Activated T-helper 2 cell treated with anti-CD3 and anti-CD28 coated beads, Interferon-gamma antibody, Interleukin-2, Interleukin-4, amounts not matched to agents 10 μg/mL and 5 μg/mL and 100 μg/mL, durations not matched to agents 14 hours and 24 hours and 36 hours (primary cell): ENCODE measurements at places on chromosomes 1 and 21. TPM values are rescaled to one million over a fixed set of nuclear protein-coding genes. Genes with fewer than 3 reads are reported as not detected.
A peak's percentile ranks its signal among the peaks of the same experiment; 100 is the strongest.

DNA sequence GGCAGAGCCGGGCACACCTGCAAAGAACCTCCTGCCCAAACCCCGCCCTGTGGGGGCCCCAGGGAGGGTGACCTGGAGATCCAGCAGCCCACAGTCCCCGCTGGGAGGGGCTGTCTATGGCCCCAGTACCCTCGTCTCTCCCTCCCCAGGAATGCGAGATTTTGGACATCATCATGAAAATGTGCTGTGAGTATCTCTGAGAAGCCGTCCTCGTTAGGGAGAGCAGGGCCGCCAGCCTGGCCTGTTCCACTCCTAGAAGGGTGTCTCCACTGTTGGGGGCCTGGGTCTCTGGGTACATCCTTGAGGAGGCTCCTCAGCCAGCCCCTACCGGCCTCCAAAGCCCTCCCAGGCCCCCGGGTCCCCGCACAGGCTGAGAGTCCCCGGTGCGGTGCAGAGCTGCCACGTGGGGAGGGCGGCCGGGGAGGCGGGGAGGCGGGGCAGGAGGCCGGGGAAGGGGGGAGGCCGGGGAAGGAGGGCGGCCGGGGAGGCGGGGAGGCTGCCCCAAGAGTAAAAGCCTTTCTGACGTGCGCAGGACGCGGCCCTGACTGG is 18.7 kb downstream of the COL6A1 start:
- DNase-seq: no peak
- H3K4me1 ChIP-seq: no peaks in the 10 kb centered on the region
- no peaks in the 10 kb centered on the region for H3K36me3 ChIP-seq
- H3K27me3 ChIP-seq: no peaks in the 10 kb centered on the region

HAPLN2 gene
- not detected in 2 replicates for total RNA-seq

DNA sequence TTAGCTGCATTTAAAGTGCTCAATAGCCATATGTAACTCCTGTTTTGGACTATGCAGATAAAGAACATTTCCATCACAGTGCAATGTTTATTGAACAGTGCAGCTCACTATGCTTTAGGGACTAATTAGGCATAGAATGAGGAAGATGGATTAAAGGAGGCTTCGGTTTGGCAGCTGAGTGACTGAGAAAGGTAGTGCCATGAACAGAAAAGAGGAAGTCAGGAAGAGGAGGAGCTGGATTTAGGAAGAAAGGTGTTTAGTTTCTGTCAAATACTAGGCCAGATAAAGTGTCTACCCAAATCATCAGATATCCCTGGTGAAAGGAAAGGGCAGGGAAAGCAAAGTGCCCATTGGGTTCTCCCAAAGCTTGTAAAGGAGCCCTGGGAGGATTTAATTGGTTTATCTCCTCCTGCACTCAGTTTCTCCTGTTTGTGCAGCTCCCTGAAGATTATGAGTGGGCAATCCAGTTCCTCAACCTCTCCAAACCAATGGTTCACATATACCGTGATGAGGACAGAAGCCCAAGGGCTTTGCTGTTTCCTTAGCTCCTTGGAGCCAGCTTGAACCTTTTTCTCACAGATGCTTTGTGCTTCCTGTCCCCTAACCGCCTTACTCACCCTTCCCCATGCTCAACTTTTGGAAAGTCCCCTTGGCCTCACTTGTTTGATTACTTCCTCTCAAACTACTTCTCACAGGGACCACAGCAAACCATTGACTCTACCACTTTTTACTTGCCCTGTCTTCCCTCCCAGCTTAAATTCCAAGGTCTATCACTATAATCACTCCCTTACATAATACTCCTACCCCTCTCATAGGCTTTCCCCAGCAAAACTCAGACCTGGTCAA is 3.5 kb upstream of the RAP1A start:
- no peaks in the 10 kb centered on the region for H3K27me3 ChIP-seq
- H3K4me3 ChIP-seq: peak overlapping the region; percentile 54
- peak; percentile 54 for DNase-seq
- peak overlapping the region; percentile 84 for H3K27ac ChIP-seq

DNA sequence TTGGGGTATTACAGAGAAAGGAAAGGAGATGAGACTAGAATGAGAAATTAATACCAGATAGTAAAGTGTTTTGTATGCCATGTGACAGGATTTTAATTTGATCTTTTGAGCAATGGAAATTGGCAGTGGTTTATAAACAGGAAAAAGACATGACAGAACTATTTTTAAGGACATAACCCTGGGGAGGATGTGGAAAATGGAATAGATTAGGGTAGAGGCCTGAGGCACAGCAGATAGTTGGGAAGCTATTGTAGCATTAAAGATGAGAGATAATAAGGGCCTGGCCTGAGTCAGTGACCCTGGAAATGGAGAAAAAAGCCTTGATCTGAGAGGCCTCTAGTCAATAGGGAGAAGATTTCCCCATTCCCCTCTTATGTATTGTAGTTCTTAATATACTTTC is 22.1 kb upstream of the KCNA3 start:
- H3K27ac ChIP-seq: no peak overlapping the region
- peaks cover 5% of the 10 kb centered on the region for H3K27me3 ChIP-seq
- DNase-seq: no peak
- H3K4me1 ChIP-seq: peaks cover 3% of the 10 kb centered on the region
